ENCODE measurements at places on chromosomes 5 and 9. TPM values are rescaled to one million over a fixed set of nuclear protein-coding genes. Genes with fewer than 3 reads are reported as not detected.

DNA sequence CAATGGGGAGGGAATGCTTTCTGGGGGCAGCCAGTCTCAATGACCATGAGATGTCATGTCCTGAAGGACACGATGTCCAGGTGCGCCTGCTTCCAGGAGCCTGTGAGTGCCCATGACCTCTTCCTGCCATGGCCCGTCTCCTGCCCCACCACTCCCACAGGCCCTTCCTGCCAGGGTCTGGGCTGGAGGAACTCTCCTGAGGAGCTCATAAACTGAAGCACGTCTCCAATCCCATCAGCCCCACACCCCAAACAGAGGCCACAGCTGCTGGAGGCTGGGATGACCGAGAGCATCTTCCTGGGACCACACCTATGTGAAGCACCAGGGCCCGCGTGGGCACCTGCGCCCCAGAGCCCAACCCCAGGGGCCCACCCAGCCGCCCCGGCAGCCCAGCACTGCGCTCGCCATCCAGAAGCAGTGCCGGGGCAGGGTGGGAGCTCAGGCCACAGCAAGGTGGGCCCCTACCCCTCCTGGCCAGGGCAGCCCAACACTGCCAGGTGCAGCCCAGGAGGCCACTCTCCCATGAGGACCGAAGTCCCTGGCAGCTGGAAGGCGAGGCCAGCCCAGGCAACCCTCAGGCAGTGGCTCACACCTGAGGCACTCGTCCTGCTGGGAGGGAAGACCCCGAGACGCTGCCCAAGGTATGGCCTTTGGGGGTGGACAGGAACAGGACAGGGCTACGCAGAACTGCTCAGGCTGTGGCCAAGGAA lies 53.9 kb upstream of the UBAC1 start:
- no peak for DNase-seq
- no peaks in the 10 kb centered on the region for H3K36me3 ChIP-seq
- H3K27ac ChIP-seq: no peak overlapping the region
- H3K4me1 ChIP-seq: no peaks in the 10 kb centered on the region

DNA sequence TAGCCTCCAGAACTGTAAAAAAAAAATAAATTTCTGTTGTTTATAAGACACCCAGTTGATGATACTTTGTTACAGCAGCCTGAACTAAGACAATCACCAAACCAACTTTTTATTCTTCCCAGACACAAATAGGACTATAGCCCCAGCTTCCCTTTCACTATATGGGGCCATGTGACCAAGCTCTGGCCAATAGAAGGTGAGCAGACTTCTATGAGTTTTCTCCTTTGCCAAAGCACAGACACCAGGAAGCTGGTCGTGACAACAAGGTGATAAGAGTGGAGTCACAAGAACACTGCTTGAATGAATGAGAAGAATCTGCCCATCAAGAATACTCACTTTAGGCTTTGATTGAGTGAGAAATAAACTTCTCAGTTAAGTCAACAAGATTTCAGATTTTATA lies 217.7 kb downstream of the DEPDC1B start:
- DNase-seq: no peak
- no peak overlapping the region for H3K27ac ChIP-seq
- H3K4me1 ChIP-seq: no peaks in the 10 kb centered on the region
- H3K27me3 ChIP-seq: no peaks in the 10 kb centered on the region

The AFAP1L1 gene
- not detected for total RNA-seq

DNA sequence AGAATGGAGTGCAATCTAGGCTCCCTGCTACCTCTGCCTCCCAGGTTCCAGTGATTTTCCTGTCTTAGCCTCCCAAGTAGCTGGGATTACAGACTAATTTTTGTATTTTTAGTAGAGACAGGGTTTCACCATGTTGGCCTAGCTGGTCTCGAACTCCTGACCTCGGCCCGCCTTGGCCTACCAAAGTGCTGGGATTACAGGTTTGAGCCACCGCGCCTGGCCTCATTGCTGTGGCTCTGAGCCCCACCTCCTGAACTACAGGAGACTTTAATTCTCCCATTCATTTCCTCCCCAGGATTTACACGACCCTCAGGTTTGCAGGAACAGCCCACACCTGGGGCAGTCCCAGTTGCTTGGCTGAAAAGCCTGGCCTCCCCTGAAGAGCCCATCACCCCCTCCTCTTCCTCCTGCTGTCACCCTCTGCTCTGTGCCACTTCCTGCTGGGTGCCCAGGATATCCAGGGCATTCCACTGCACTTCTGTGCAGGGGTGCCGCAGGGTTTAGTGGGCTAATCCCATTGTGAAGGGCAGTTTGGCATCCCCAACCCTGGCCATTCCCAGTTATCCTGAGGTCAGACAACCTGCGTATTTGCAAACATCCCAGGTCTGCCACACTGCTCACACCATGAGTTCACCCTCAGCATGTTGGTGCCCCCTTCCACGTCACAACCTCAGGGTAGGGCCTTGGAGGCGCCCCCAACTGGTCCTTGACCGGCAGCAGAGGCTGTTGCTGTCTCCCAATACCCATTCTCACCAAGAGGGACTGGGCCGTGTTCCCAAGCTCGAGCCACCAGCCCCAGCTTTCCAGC lies 265.0 kb upstream of the IRX4 start:
- no peaks in the 10 kb centered on the region for H3K36me3 ChIP-seq
- H3K27ac ChIP-seq: no peak overlapping the region
- H3K27me3 ChIP-seq: no peaks in the 10 kb centered on the region
- no peak overlapping the region for H3K4me3 ChIP-seq
- H3K4me1 ChIP-seq: no peaks in the 10 kb centered on the region

The DNAH5 gene
- not detected for total RNA-seq

DNA sequence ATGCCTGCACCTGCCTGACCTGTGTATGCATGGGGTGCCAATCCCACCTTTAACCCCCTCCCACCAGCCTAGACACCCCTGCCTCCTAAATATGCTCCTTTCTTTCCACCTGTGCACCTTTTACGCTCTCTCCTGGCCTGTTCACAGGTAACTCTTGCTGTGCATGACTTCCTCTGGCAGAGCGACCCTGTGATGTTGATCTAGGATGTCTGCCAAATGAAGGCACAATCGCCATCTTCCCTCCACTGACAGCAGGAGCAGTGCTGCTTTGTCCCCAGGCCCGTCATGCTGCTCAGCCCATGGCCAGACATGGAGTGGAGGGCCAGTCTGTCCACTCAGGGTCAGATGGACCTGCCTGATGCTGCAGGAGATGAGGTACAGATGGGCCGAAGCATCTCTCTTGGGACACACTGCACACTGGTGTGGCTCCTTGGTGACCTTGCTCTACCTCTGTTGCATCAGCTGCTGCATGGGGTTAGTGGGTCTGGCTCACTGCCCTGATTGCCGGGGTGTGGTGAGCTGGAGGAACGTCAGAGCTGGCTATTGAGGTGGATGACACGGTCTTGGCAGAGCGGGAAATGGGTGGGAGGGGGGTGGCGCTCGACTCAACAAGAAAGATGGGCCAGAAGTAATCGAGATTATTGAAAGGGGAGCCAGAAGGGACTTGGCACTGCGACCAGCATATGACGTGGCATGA lies 101.7 kb upstream of the PITX1 start:
- H3K4me3 ChIP-seq: no peak overlapping the region
- no peak for DNase-seq
- peaks cover 3% of the 10 kb centered on the region for H3K27me3 ChIP-seq
- H3K4me1 ChIP-seq: no peaks in the 10 kb centered on the region

DNA sequence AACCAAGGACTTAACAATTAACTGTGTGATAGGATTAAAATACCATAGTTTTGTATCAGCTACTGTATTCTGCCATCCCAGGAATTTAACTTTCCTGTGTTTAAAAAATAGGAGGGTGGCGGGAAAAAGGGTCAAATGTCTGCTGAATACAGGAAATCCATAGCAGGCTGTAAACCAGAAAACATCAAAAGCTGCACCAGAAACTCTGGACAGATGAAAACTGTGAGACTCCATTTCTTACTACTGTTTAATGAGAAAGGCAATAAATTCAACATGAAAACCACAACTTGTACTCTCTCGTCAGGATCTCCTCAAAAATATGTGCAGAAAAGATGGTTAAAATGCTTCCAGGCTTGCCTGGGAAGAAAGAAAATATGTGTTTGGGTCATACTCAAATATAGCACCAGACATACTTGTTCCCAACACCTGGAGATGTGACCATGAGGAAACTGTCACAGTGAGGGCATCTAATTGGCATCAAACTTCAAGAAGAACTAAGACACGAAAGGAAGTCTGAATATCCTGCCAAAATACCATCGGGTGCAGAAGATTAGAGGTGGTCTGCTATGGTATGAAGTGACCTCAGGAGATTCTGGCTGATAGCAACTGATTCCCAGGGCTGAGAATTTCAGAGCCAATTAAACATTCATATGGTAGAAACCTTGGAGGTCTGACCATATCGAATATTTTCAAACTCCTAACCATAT lies 164.7 kb upstream of the TARS1 start:
- no peaks in the 10 kb centered on the region for H3K36me3 ChIP-seq
- no peaks in the 10 kb centered on the region for H3K4me1 ChIP-seq
- no peak overlapping the region for H3K27ac ChIP-seq
- no peaks in the 10 kb centered on the region for H3K27me3 ChIP-seq
- no peak for DNase-seq
- H3K4me3 ChIP-seq: no peak overlapping the region

- no peak for DNase-seq
- H3K27ac ChIP-seq: no peak overlapping the region
- no peaks in the 10 kb centered on the region for H3K36me3 ChIP-seq
- H3K4me1 ChIP-seq: peaks cover 11% of the 10 kb centered on the region
- H3K4me3 ChIP-seq: no peak overlapping the region
Observed at GRCh38 chr5:54304040-54304439, 6.3 kb downstream of the ARL15 start.

DNA sequence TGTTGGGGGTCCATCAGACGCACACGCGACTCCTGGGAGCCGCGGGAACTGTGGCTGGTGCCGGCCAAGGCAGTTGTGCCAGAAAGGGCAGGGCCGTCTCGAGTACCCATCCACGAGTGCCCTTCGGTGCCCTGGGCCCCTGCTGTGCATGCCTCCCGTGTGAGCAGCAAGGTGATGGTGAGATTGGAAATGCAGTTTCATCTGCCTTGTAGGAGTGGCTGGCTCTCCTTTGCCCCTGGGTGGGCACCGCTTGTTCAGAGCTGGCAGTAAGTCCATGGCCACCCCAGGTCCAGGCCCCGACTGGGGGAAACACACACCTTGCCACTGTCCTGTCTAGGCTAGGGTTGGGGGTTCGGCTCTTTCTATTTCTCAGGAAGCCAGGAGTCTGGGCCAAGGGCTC lies 5.7 kb downstream of the NKD2 start:
- no peaks in the 10 kb centered on the region for H3K4me1 ChIP-seq
- no peaks in the 10 kb centered on the region for H3K36me3 ChIP-seq
- H3K27ac ChIP-seq: no peak overlapping the region
- no peak overlapping the region for H3K4me3 ChIP-seq
- no peak for DNase-seq

GRCh38 chr5:169696621-169697510 lies 59.8 kb downstream of the DOCK2 start:
- H3K4me3 ChIP-seq: no peak overlapping the region
- DNase-seq: no peak
- no peaks in the 10 kb centered on the region for H3K27me3 ChIP-seq
